ENCODE measurements at places on chromosomes 2 and 18.

- DNase-seq: no peak
Measured at GRCh38 chr2:182941121-182941722, 74.8 kb upstream of the FRZB start.

GRCh38 chr2:173457366-173457765 is 102.7 kb downstream of the CDCA7 start:
- no peak for DNase-seq

GRCh38 chr2:127362971-127363370 is 24.8 kb downstream of the MAP3K2 start:
- no peak for DNase-seq

DNA sequence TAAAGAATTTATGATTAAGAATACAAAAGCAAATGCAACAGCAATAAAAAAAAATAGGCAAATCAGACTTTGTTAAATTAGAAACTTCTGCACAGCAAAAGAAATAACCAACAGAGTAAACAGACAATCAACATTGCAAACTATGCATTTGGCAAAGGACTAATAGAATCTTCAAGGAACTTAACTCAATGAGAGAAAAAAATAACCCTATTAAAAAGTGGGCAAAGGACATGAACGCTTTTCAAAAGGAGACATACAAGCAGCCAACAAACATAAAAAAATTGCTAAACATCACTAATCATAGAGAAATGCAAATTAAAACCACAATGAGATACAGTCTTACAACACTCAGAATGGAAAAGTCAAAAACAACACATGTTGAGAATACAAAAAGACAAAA is 166.0 kb upstream of the DSEL start:
- no peak for DNase-seq

- no peak for DNase-seq
Measured at GRCh38 chr2:110124038-110124825, 8.6 kb upstream of the MALL start.

GRCh38 chr18:49639643-49640391 is 78.0 kb downstream of the LIPG start:
- DNase-seq: no peak

DNA sequence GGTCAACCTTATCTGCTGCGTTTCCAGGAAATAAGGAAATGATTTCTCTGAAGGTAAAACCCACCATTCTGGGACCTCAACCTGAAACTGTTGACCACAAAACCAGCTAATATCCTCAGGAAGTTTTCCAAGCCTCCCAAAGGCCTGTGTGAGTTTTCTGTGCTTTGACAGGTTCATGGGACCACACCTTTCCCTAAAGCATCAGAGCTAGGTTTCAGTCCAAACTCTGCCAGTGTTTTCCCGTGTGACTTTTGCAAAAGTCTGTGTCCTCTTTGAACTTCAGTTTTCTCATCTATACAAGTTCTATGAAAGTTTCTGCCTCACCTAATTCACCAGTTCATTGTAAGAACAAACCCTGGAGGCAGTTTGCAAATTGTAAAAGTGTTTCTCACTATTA is 39.8 kb downstream of the VSNL1 start:
- no peak for DNase-seq

DNA sequence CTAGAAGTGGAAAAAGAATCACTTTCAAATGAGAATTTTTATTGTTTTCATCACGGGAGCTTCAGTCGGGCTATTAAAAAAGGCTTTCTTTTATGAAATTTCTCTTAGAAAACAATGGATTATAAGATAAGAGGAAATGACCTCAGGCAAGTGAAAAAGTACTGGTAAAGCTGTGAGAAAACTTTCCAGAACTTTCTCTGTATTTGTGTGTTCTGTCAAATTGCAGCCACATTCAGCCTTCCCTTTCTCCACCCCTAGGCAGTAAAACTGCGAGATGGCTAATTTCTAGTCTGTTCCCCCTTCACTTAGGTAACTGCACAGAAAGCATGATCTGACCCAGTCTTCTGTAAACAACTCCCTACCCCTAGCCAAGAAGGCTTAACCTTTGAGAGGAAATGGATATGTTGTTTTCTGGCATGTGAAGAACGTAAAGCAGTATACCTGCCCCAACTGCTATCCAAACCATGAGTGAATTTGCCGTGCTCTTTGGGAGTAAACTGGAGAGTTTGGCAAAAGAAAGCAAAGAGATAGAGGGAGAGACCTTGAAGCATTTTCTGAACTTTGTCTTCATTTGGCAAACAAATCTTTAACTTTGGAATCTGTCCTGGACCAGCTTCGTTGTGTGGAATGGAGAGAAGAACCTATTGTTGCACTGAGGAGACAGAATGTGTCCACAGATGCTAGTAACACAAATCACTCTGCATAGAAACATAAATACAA is 105.4 kb downstream of the ETAA1 start:
- DNase-seq: no peak

DNA sequence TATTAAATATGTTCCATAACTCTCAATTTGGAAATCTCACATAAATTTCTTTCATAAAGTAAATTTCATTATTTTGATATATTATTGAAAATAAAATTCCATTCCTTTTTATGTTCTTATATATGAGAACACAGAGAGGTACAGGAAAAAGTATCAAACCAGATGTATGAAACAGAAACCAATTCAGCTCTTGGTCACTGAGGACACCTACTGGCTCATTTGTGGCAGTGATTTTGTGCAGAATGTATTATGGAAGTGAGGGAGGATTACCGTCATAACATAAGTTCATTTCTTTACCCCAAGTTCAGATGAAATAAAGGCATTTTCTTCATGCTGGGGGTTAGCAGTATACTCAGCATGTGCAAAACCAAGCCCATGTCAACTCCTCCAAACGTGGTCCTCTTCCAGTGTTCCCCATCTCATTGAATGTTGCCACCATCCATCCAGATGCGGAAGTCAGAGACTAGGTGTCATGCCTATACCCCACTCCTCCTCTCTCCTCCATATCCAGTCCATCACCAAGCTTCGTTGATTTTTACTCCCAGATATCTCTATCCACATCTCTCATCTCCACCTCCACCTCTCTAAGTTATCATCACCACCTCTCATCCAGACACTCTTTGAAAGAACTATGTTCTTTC is 41.7 kb upstream of the MALL start:
- no peak for DNase-seq

DNA sequence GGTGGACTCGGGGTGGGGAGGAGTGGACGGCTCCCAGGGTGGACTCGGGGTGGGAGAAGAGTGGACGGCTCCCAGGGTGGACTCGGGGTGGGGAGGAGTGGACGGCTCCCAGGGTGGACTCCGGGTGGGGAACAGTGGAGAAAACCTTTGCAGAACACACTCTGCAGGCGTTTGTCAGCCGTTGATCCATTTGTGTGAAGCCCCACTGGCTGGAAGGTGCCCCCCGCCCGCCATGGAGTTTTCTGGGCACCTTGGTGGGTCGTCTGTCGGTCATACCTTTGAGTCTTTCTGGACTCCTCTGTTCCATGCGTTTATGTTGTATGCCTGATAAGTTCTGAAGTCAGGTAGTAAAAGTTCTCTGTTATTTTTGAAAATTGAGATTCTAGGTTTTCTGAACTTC is 12.5 kb downstream of the CTDP1 start:
- DNase-seq: no peak

DNA sequence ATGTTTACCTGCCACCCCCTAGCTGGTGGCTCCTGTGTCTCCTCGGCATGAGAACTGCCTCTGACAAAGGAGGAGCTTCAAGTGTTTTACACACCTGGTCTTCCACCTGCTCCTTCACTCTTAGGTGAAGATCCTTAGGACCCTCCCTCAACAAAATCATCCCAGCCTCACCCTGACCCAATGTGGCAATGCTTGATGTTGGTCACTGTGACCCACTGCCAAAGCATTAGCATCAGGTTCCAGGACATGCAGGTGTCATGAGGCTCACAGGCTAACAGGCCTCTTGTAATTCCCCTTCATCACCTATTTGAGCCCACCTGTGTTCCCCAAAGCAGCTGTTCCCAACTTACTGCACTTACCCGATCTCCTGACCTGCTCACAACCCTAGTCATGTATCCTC is 9.8 kb downstream of the FZD5 start:
- DNase-seq: no peak

DNA sequence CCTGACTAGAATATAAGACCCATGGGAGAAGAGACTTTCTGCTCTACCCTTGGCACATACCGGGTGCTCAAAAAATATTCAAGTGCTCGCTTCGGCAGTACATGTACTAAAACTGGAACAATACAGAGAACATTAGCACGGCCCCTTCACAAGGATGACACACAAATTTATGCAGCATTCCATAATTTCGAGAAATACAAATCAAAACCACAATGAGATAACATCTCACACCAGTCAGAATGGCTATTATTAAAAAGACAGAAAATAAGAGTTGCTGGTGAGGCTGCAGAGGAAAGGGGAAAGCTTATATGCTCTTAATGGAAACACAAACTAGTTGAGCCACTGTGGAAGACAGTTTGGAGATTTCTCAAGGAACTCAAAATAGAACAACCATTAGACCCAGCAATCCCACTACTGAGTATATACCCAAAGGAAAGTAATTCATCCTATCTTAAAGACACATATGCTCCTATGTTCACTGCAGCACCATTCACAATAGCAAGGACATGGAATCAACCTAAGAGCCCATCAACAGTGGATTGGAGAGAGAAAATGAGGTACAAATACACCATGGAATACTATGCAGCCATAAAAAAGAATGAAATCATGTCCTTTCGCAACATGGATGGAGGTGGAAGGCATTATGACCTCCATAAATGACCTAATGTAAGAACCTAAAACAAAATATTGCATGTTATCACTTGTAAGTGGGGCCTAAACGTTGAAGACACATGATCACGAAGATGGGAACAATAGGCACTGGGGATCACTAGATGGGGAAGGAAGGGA is 71.6 kb upstream of the CYP1B1 start:
- no peak for DNase-seq

- DNase-seq: no peak
Measured at GRCh38 chr2:192398236-192398635, 203.5 kb upstream of the TMEFF2 start.

Data from CD4-positive, alpha-beta T cell treated with Interleukin-17A for 4 hours (primary cell).